ENCODE measurements at places on chromosomes 3 and 15. TPM values are rescaled to one million over a fixed set of nuclear protein-coding genes. Genes with fewer than 3 reads are reported as not detected.

GRCh38 chr15:94375997-94376396 lies 144.6 kb downstream of the MCTP2 start:
- DNase-seq = no peak

DNA sequence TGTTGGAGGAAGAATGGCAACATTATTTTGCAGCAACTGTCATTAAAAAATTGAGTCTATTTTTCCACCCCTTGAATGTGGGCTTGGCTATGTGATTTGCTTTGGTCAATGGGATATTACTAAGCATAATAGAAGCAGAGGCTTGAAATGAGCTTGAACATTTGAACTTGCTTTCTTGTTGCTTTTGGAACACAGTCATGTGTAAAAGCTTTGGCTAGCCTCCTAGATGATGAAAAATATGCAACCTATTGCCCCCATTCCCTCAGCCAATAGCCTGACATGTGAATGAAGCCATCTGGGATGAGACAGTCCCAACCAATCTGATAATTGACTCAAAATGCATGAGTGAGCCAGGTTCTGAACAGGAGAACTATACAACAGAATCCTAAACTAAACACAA lies 78.4 kb downstream of the PLSCR2 start:
- DNase-seq = peak; percentile 26

- no peak for DNase-seq
Measured at GRCh38 chr3:69983546-69984265, 15.8 kb upstream of the SAMMSON start.

GRCh38 chr3:16888356-16888755 lies 3.6 kb downstream of the PLCL2 start:
- DNase-seq = no peak

DNA sequence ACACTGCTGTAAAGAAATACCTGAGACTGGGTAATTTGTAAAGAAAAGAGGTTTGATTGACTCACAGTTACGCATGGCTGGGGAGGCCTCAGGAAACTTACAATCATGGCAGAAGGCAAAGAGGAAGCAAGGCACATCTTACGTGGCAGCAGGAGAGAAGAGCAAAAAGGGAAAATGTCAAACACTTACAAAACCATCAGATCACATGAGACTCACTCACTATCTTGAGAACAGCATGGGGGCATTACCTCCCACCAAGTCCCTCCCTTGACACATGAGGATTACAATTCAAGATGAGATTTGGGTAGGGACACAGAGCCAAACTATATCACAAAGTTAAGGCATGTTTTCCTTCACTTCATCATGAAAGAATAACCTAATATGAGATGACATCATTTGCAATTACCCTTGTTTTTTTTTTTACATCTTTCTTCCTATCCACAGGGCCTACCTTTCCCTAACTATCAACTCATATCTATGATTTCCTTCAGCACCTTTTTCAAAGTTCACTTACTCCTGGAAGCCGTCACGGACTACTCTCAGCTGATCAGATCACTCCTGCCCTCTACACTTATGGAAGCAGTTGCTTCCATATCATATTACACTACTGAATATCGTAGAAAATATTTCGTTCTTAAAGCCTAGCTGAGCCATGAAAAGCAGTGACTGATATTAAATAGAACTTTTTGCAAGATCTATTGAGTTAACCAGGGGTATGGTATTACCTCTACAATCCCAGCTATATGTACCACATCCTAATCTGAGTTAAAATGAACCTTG lies 25.5 kb upstream of the ATP8B4 start:
- no peak for DNase-seq

- DNase-seq = no peak
Measured at GRCh38 chr15:74725845-74726773, 781 bp upstream of the CYP1A1 start.

DNA sequence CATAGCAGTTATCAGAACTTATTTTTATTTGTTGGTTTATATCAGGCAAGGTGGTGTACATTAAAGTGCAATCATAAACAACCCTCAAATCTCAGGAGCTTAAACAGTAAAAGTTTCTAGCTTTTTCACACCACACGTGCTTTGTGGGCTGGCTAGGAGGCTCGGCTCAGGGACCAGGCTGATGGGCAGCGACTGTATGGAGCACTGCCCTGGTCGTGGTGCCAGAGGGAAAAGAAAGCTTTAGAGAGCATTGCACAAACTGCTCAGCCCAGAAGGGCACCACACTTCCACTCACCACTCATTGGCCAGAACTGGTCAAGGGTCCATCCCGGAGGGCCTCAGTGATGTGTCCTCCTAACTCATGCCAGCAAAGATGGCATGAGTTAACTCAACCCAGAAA lies 123.2 kb downstream of the AQP9 start:
- no peak for DNase-seq

DNA sequence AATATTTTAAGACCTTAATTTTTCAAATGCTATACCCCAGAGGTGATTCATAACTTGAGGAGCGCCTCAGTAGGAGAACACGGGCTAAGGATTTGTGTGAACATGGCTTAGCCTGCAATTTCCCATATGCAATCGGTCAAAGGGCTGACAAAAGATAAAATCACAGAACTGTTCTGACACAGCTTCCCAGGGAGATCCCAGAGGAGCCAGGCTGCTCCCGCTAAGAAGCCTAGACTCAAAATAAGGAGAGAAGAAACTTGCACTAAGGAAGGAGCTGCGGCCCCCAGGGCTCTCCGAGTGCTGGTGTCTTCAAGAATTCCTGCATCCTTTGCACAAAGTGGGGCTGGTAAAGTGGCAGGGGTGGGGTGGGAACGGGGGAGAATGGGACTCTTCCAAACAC lies 106.3 kb upstream of the DLG1 start:
- DNase-seq = no peak

PSTPIP1 gene
- 1.0 TPM for total RNA-seq

HIGD1A gene
- total RNA-seq = 139 TPM

ANKRD63 gene
- total RNA-seq = not detected

TNK2 gene
- total RNA-seq = 10.5 TPM

LRRFIP2 gene
- total RNA-seq = 82.7 TPM

Measured in pulmonary artery endothelial cell (primary cell).